ENCODE measurements at places on chromosomes 6 and 20. TPM values are rescaled to one million over a fixed set of nuclear protein-coding genes. Genes with fewer than 3 reads are reported as not detected.

Gene LPA
- not detected for total RNA-seq

Gene CALHM4
- total RNA-seq: not detected

Gene EBF4
- 0.25 TPM for total RNA-seq

Gene PERP
- 15.6 TPM for total RNA-seq

Gene BPIFB4
- not detected for total RNA-seq

Gene EMILIN3
- total RNA-seq: not detected

Gene GJA10
- not detected for total RNA-seq

Gene MAP7
- 0.99 TPM for total RNA-seq

Gene PDE7B
- total RNA-seq: 31.0 TPM

Gene NKAIN2
- not detected for total RNA-seq

Gene RBM24
- 1.5 TPM for total RNA-seq
